ENCODE measurements at places on chromosomes 2 and 18.

- H3K36me3 ChIP-seq: no peaks in the 10 kb centered on the region
- no peak overlapping the region for H3K27ac ChIP-seq
- peaks cover under 1% of the 10 kb centered on the region for H3K4me1 ChIP-seq
- no peaks in the 10 kb centered on the region for H3K27me3 ChIP-seq
- no peak overlapping the region for H3K4me3 ChIP-seq
- DNase-seq: no peak
Measured at GRCh38 chr2:216006164-216006663, 7.1 kb downstream of the MREG start.

GRCh38 chr2:184644685-184645084, 46.4 kb downstream of the ZNF804A start:
- no peaks in the 10 kb centered on the region for H3K36me3 ChIP-seq
- no peaks in the 10 kb centered on the region for H3K4me1 ChIP-seq
- H3K27me3 ChIP-seq: no peaks in the 10 kb centered on the region
- H3K4me3 ChIP-seq: no peak overlapping the region
- no peak for DNase-seq

- no peak for DNase-seq
- H3K4me1 ChIP-seq: no peaks in the 10 kb centered on the region
- H3K27me3 ChIP-seq: peaks cover 5% of the 10 kb centered on the region
- H3K4me3 ChIP-seq: no peak overlapping the region
Measured at GRCh38 chr2:88897715-88898114, 206.2 kb downstream of the RPIA start.

GRCh38 chr2:30626397-30626796, 179.4 kb downstream of the LCLAT1 start:
- H3K4me1 ChIP-seq: peaks cover 10% of the 10 kb centered on the region
- no peak for DNase-seq
- H3K36me3 ChIP-seq: no peaks in the 10 kb centered on the region

GRCh38 chr2:109031476-109032228, 42.6 kb upstream of the EDAR start:
- no peaks in the 10 kb centered on the region for H3K36me3 ChIP-seq
- peak overlapping the region; percentile 58 for H3K4me3 ChIP-seq
- peaks cover 35% of the 10 kb centered on the region for H3K4me1 ChIP-seq
- H3K27ac ChIP-seq: peak overlapping the region; percentile 93

DNA sequence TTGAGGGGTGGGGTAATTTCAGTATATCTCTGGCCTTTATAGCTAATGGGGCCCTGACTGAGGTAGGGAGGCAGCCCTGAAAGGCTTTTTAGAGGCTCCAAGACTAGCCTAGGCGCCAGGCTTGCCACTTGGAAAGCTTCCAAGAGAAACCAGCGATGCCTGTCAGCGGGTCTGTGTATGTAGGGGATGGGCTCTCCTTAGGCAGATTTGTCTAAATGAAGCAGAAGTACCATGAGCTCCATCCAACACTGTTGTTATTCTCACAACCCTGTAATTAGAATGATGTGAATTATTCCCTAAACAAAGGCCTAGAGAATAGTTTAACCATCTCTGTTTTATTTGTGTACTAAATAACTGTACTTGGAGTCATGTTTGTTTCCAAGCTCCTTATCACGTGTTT, 138.1 kb downstream of the B3GNT2 start:
- no peak overlapping the region for H3K27ac ChIP-seq
- peak; percentile 26 for DNase-seq
- H3K4me3 ChIP-seq: no peak overlapping the region
- no peaks in the 10 kb centered on the region for H3K36me3 ChIP-seq

- H3K4me1 ChIP-seq: no peaks in the 10 kb centered on the region
- DNase-seq: no peak
- H3K27ac ChIP-seq: no peak overlapping the region
- H3K27me3 ChIP-seq: no peaks in the 10 kb centered on the region
- H3K36me3 ChIP-seq: peaks cover 48% of the 10 kb centered on the region
Measured at GRCh38 chr18:46452820-46453219, 204.2 kb downstream of the LOXHD1 start.

- no peak overlapping the region for H3K4me3 ChIP-seq
- no peak overlapping the region for H3K27ac ChIP-seq
- DNase-seq: no peak
- no peaks in the 10 kb centered on the region for H3K27me3 ChIP-seq
Measured at GRCh38 chr2:231308631-231309428, 86.7 kb upstream of the B3GNT7 start.

DNA sequence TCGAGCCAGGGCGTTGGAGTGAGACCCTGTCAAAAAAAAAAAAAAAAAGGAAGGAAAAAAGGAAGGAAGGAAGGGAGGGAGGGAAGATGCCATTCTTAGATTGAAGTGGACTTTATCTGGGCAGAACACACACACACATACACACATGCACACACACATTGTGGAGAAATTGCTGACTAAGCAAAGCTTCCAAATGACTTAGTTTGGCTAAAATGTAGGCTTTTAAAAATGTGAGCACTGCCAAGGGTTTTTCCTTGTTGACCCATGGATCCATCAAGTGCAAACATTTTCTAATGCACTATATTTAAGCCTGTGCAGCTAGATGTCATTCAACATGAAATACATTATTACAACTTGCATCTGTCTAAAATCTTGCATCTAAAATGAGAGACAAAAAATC, 564 bp upstream of the TTR start:
- H3K4me1 ChIP-seq: no peaks in the 10 kb centered on the region
- no peak overlapping the region for H3K27ac ChIP-seq
- H3K27me3 ChIP-seq: no peaks in the 10 kb centered on the region
- no peaks in the 10 kb centered on the region for H3K36me3 ChIP-seq
- no peak for DNase-seq

DNA sequence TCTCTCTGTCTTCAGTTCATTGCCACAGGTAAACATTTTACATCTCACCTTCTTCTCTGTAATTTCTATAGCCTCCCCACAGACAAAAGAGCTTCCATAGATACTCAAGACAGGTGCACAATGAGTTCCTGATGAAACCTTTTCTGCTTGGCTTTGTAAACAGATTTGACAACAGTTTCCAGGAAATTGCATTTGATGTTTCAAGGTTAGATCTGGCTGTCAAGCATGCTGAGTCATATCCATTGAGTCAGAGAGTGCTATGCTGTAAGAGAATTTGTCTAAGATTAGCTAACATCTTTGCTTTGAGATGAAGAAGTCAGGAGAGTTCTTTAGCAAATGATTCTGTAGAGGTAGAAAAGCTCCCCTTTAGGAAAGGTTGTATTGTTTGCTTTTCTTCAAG, 40.6 kb upstream of the MAP2 start:
- no peaks in the 10 kb centered on the region for H3K4me1 ChIP-seq
- H3K4me3 ChIP-seq: no peak overlapping the region
- no peak for DNase-seq
- H3K36me3 ChIP-seq: no peaks in the 10 kb centered on the region

DNA sequence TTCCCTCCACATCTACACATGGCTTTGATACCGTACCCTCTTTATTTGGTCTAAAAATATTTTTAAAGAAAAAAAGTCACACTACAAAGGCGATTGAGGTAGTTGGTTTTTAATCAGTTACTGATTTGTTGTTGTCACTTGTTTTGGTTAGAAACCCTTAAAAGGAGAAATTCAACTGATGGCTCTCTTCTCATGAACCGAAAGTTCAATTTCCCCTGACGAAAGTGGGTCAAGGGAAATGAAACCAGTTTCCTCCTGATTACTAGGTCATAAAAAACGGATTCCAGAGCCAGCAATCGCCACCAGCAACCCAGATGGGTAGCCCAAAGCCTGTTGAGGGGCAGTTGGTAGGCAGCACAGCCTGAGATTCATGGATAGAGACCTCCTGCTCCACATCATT, 63.2 kb downstream of the DLGAP1 start:
- no peak for DNase-seq
- H3K27me3 ChIP-seq: no peaks in the 10 kb centered on the region
- no peak overlapping the region for H3K4me3 ChIP-seq
- H3K36me3 ChIP-seq: no peaks in the 10 kb centered on the region
- H3K4me1 ChIP-seq: no peaks in the 10 kb centered on the region
- no peak overlapping the region for H3K27ac ChIP-seq

DNA sequence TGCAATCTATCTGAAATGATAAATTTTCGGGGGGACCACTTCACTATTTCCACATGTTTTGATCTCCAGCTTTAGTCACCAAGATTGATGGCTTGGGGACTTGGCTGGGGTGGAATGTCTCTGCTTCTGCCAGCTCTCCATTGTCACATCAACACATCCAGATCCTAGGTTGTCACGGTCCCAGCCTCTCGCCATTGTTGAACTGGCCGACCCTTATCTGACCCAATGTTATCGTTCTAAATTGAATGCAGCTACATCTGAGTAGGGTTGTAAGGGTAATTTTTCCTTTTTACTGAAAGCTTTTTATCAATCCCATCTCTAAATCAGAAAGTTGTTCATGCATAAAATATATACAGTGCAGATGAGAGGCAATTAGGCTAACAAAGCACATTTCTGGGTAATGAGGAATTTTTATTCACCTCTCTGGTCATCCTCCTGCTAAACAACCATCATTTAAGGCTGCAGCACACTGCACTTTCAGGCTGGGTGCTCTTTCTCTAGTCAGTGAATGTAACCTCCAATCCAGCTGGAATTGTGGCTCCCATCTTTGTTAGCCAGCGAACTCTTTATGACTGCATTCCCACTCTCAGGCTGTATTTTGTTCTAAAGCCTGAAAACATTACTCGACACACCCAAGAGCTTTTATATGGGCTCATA, 128.2 kb downstream of the COL4A4 start:
- H3K36me3 ChIP-seq: no peaks in the 10 kb centered on the region
- H3K27me3 ChIP-seq: no peaks in the 10 kb centered on the region
- H3K27ac ChIP-seq: no peak overlapping the region
- no peaks in the 10 kb centered on the region for H3K4me1 ChIP-seq

DNA sequence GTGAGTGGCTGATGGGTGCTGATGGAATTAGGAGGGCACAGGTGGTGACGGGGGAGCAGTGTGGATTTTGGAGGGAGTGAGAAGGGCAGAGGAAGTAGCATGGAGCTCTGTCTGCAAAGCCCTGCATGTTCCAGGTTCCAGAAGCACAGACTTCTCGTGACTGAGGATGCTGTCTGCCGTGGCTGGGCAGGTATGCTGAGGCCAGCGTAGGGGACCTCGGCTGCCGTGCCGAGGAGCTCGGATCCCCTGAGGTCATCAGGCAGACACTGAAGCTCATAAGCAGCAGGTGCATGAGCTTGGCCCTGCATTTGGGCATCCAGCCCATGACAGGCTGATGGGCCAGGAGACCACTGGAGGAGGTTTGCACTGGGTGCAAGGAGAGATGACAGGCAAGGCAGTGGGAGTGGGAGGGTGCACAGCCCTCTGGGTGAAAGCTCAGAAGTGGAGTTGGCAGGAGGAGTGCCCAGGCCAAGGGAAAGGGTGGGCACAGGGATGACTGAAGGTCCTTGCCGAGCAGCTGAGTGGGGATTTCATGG, 215.3 kb downstream of the SH3RF3 start:
- no peak overlapping the region for H3K4me3 ChIP-seq
- H3K27me3 ChIP-seq: no peaks in the 10 kb centered on the region
- H3K27ac ChIP-seq: no peak overlapping the region
- peaks cover 23% of the 10 kb centered on the region for H3K4me1 ChIP-seq
- DNase-seq: no peak

GRCh38 chr2:72859831-72860262, 27.4 kb upstream of the SPR start:
- peaks cover 4% of the 10 kb centered on the region for H3K4me1 ChIP-seq
- no peak overlapping the region for H3K27ac ChIP-seq
- DNase-seq: peak; percentile 46

DNA sequence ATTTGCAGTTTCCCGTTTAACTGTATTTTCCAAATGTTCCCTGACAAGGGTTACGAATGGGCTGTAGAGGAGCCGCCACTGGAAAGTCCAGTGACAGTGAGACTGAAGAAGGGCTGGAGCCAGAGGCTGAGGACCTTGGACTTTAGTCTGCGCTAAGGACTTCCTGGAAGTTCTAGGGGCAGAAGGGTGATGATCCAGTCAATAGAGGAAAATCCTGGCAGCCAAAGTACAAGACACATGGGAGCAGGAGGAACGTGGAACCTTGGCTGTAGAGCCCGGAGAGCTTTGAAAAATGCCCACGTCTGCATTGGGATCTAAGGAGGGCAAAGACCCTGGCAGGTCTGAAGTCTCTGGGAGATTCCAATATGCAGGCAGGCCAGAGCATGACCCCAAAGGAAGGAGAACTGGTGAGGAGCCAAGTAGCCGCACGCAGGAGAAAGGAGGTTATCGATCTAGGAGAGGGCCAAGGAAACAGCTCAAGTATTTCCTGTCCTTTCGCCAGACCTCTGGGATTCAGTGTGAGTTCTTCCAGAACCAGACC, 28.5 kb downstream of the MBP start:
- no peaks in the 10 kb centered on the region for H3K27me3 ChIP-seq
- H3K4me3 ChIP-seq: no peak overlapping the region
- peak overlapping the region; percentile 97 for H3K27ac ChIP-seq

DNA sequence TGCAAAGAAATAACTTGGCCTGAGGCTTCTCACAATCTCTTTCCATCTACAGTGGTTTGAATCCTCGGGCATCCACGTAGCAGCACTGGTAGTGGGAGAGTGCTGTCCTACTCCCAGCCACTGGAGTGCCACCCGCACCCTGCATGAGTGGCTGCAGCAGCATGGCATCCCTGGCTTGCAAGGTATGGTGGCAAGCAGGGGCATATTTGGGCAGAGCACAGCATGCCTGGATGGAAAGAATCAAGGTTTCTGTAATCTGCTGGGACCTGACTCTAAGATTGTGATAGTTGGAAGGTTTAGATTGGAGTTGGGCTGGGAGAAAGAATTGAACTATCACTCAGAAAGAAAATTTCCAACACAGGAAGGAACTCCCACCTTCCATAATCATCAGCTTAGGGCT, 4.0 kb downstream of the CAD start:
- H3K27me3 ChIP-seq: no peaks in the 10 kb centered on the region
- no peak overlapping the region for H3K27ac ChIP-seq
- peaks cover 26% of the 10 kb centered on the region for H3K4me1 ChIP-seq
- no peak for DNase-seq
- H3K4me3 ChIP-seq: no peak overlapping the region
- peaks cover 84% of the 10 kb centered on the region for H3K36me3 ChIP-seq

GRCh38 chr2:80113399-80113798, 191.2 kb downstream of the LRRTM1 start:
- DNase-seq: no peak
- H3K4me1 ChIP-seq: no peaks in the 10 kb centered on the region
- H3K4me3 ChIP-seq: no peak overlapping the region
- no peak overlapping the region for H3K27ac ChIP-seq
- no peaks in the 10 kb centered on the region for H3K27me3 ChIP-seq

- no peak overlapping the region for H3K27ac ChIP-seq
- no peaks in the 10 kb centered on the region for H3K27me3 ChIP-seq
- no peaks in the 10 kb centered on the region for H3K4me1 ChIP-seq
Measured at GRCh38 chr2:126699018-126699417, 43.1 kb downstream of the GYPC start.

GRCh38 chr2:202911203-202911511, 316 bp downstream of the WDR12 start:
- DNase-seq: no peak
- peak overlapping the region; percentile 98 for H3K27ac ChIP-seq
- H3K4me1 ChIP-seq: peaks cover 36% of the 10 kb centered on the region
- peaks cover 4% of the 10 kb centered on the region for H3K36me3 ChIP-seq
- no peaks in the 10 kb centered on the region for H3K27me3 ChIP-seq
- peak overlapping the region; percentile 83 for H3K4me3 ChIP-seq

GRCh38 chr2:62287282-62287681, 91.4 kb downstream of the B3GNT2 start:
- H3K4me3 ChIP-seq: no peak overlapping the region
- DNase-seq: no peak
- no peaks in the 10 kb centered on the region for H3K27me3 ChIP-seq
- H3K4me1 ChIP-seq: peaks cover 20% of the 10 kb centered on the region
